ENCODE measurements at places on chromosomes 16 and 17.
A peak's percentile ranks its signal among the peaks of the same experiment; 100 is the strongest.

DNA sequence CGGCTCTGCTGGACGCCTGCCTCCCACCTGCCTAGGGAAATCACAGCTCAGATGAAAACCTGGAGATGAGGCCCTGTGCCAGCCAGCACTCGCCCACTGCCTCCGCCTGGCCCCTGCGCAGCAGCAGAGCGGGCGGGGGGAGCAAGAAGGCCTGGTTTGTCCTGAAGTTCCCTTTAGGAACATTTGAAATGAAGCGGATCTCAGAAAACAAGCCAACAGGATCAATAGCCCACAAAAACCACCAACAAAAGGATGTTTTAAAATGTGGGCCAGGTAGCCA, 48.0 kb downstream of the RBFOX3 start:
- no peak for DNase-seq

DNA sequence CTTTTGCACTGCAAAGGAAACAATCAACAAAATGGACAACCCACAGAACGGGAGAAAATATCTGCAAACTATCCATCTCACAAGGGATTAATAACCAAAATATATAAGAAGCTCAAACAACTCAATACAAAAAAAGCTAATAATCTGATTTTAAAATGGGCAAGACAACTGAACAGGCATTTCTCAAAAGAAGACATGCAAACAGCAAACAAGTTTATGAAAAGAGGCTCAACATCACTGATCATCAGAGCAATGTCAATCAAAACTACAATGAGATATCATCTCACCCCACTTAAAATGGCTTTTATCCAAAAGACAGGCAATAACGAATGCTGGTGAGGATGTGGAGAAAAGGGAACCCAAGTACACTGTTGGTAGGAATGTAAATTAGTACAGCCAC, 34.8 kb downstream of the SYNRG start:
- DNase-seq = no peak

DNA sequence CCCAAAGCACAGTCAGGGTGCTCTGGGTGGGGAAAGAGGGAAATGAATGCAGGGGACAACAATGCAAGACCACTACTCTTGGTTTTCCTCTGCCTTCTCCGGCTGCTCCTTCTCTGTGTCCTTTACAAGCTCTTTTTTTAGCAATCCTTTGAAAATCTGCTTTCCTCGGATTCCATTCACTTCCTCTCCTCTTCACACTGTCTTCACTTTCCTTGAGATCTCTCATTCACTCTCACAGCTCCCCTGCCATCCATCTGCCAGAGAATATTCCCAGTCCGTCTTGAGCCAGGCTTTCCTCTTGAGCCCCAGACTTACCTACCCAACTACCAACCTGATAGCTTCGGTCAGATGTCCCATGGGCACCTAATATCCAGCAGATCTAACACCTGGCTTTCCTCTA, 11.0 kb upstream of the SPOP start:
- no peak for DNase-seq

DNA sequence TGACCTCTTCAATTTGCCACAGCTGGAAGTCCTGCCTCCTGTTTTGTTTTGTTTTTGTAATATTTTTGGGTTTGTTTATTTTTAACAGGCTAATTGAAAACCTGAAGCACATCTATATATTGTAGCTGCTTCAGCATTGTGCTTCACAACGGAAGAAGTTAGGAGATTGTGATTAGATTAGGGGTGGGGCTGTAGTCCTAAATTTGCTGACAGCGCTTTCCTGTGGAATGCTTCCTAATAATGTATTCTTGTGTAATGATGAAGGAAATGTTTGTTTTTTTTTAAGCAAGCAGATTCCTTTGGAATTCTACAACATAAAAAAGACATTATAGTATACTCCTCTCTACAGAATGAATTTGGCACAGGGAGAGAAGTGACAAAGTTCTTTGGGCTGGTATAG, 70.1 kb downstream of the NLK start:
- no peak for DNase-seq

DNA sequence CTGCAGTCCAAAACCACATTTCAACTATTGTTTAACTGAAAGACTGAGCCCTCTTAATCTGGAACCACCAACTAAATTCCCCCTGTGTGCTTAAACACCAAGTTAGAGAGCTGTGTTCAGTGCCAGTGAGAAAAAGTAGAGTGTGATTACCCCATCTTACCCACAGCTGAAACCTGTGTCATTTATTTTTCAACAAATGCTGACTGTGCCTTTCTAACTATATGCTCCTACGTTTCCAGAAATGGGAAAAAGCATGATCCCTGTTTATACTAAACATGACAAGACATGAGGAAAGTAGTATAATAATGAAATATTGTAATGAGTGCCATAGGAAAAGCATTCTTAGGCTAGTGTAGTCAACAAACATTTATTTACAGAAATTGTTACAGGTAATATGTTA, 7.4 kb upstream of the TOX3 start:
- no peak for DNase-seq

DNA sequence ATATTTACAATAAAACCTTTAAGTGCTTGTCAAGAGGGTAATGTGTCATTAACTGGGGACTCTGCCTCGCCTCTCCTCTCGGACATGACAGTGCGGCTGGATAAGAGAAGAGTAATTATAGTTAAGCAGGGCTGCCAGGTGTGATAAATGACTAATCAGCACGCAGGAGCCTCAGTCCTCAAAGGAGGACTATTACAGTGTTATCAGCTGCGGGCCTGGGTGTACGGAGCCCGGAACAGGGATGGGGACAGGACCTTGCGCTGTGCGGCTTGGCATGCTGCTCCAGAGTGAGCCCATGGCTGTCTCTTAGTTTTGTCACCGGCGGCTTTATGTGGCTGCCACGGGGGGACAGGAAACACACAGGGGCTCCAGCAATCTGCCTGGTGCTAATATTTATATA, 607.2 kb downstream of the MAF start:
- DNase-seq = no peak

DNA sequence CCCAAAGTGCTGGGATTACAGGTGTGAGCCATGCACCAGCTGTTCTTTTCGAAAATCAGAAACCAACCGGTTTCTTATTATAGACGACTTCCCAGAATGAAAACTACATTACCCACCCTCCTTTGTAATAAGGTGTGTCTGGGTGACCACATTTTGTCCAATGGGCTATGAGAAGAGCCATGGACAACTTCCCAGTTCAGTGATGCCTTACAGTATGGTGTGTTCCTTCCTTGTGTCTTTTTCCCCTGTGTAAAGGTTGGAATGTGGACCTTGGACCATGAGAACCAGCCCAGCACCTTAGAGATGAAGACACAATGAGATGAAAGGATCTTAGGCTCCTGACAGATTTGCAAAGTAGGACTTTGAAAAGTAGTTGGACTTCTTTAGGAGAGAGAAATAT, 85.0 kb upstream of the ATF7IP2 start:
- no peak for DNase-seq

DNA sequence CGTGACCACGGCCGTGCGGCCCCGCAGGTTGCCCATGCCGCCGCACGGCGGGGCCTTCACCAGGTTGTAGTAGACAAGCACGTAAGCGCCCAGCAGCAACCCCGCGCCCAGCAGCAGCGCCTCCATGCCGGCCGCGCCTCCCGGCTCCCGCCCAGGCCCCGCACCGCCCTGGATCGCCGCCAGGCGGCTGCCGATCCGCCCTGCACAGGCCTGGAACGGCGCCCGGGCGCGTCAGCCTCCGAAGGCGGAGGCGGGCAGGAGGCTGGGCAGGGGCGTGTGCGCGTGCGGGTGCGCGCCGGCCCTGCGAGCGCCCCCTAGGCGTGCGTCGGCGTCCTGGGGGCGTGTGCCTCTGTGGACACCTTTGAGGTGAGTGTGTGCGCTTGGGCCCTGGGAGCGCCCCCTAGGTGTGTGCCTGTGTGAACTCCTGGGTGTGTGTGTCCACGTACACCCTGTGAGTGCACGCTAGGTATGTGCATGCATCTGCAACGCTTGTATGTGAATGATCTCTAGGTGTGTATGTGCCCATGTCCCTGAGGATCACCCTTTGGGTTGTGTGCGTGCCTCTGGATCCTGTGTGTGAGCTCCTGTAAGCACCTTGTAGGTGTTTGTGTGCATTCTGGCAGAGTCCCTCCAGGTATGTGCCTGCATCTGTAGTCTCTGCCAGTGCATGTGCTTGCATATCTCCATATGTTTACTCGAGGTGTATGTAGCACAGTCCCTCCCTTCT, at the start of gene DHRS13:
Gene DHRS13, minus strand, starts transcription at position 261 of the 727 bp plus-strand sequence. Its CDS starts 135 bp downstream, at position 126.
- peak; percentile 67 for DNase-seq

GRCh38 chr16:67661101-67661761, 471 bp downstream of the PARD6A start:
- DNase-seq = no peak

DNA sequence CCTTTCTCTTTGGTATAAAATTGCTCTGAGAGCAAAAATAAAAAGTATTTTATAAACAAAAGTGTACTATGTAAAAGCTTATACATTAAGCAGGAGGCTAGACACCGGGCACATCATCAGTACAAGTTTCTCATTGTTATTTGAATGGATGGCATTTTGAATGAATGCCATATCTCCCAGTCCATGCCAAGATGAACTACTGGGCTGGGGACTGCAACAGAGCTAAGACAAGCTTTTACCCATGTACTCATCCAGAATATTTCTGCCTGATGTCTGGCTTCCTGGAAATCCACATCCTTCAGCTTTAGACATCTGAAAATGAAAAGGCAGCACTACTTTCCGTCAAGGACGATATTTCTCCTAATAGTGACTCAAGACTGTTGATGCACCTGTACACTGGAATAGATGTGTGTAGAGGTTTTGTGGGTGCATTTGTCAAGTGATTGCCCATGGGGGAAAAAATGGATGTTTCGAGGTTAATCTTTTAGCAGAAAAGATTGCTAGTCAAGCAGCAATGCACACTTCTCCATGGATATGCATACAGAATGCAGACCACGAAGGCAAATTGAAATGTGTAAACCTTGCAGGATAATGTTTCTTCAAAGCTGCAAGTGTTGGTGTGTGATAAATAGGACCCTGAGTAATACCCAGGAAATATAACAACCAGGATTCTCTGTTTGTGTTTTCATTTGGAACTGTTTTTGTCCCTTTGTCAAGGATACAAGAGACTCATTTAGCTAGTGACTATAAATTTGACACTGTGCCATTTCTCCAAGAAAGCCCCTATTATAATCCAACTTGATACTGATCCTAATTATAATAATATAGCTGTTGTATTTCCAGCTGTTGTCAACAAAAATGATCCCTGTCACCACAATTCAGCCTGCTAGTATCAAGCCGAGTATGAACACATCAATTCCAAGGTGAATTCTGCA, 173.8 kb downstream of the CDH8 start:
- no peak for DNase-seq

DNA sequence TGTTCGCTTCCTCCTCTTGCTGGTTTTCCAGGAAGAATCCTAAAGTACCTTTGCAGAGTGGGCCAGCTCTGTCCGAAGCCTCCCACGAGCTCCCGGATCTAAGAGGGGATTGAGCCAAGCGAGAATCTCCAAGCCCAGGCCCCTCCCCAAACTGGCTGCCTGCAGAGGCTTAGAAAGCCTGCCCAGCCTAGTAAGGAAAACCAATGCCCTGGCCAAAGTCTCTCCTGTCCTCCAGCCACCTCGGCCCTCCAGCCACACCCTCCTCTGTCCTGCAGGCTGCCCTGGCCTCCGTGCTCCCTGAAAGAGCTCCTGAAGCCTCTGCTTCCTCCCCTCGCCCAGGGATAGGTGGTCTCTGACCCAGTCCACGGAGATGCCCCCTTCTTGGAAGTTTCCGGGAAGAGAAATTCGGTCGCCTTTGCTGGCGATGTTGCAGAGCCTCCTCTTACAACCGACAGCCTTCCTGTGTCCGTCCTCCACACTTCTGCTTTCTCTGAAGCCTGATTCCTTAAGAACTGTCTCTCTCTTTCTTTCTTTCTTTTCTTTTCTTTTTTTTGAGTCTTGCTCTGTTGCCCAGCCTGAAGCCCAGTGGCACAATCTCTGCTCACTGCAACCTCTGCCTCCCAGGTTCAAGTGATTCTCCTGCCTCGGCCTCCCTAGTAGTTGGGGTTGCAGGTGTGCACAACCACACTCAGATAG, 54.9 kb upstream of the TOB1 start:
- no peak for DNase-seq

- DNase-seq = no peak
Measured at GRCh38 chr17:20996724-20997615, 45.8 kb downstream of the USP22 start.

GRCh38 chr16:11890231-11890965, 25.4 kb downstream of the GSPT1 start:
- no peak for DNase-seq

DNA sequence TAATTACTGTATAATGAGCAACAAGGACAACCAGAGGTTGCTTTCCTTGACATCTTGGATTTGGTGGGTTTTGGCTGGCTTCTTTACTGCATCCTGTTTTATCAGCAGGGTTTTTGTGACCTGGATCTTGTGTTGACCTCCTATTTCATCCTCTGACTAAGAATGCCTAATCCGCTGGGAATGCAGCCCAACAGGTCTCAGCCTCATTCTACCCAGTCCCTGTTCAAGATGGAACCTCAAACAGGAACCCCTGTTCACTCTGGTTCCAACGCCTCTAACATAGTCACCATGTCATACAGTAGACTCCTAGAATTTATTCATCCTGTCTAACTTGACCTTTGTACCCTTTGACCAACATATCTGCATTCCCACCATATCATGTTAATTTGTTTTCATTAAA, 183.8 kb upstream of the SOX9 start:
- no peak for DNase-seq

DNA sequence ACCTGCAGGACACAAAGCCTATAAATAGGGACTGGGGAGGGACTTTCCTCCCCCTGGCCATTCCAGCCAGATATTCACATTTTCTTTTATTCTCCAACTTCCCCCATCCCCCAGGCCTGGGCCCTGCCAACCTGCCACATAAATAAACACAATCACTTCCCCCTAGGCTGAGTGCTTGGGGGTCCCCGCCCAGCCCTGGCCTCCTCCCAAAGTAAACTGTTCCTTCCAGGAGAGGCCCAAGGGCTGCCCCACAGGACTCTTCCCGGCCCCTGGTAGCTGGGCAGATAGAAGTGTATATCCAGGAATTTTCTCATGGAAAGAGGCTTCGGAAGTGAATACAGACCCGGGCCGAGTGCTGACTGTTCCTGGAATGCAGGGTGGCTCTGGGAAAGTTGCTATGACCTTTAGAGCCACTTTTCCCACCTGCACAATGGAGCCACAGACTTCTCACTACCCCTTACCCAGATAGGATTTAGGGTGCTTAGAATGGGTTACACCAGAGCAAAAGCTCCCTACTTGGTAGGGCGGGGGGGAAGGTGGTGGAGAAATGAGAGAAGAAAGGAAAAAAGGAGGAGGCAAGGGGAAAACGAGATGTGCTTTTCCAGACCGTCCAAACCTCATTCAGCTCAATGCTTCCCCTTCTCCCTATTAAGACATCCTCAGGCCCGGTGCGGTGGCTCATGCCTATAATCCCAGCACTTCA, 8.5 kb downstream of the CSF3 start:
- DNase-seq = no peak

GRCh38 chr17:72797142-72797541, 295.3 kb downstream of the SLC39A11 start:
- no peak for DNase-seq

GRCh38 chr17:70786081-70786480, 616.7 kb downstream of the KCNJ2 start:
- no peak for DNase-seq

DNA sequence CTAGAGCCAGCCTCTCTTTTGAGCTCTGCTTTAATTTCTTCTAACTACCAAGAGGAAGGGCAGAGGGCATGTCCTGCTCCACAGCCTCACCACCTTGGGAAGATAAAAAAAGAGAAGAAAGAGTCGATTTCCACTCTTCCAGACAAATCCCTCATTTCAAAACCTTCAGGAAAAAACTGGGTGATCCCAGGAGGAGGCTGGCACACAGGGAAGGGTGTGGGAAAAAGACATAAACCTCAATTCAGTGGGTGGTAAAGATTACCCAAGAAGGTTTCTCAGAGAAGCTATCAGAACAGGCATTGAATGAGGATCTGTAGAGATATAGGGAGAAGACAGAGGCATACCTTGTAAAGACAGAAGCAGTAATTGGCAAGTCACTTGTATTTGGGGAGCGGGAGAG, 79.9 kb upstream of the CRHR1 start:
- no peak for DNase-seq
